ENCODE measurements at places on chromosomes 13 and 19.

DNA sequence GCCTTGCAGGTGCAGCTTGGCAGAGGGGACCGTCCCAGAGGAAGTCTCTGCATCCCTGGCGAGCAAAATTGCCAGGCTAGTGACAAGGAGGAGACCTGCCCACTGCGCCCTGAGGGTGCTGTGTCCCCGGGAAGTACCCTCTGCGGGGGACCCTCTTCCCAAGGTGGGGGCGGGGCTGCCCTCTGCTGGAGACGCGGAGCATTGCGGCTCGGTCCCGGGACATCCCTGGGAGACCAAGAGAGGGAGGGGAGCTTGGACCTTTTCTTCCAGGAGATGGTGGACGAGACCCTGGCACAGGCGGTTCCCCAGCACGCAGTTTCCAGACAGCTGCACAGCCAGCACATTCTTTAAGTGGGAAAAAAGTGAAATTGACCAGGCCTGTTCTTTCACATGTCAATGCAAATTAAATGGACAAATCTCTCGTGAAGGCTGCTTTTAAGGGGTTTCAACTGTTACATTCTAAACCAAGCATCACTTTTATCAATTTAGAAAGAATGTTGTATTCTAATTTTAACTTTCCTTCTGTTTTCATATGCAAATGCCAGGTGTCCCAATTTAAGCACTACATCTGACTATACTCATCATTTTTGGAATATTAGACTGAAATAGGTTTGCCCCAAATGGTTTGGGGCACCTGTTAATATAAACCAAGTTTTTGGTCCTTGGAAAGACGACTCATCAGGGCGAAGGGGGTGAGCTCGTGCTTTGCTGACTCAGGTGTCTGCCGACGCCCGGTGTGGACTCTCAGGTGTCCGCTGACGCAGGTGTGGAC, 60.7 kb downstream of the MCF2L start:
- no peak overlapping the region for H3K4me3 ChIP-seq
- H3K4me1 ChIP-seq: peaks cover 5% of the 10 kb centered on the region
- H3K27ac ChIP-seq: no peak overlapping the region
- no peaks in the 10 kb centered on the region for H3K36me3 ChIP-seq
- no peaks in the 10 kb centered on the region for H3K27me3 ChIP-seq

GRCh38 chr13:27295096-27295495, 24.5 kb downstream of the RASL11A start:
- H3K27ac ChIP-seq: peak overlapping the region; percentile 43
- H3K4me3 ChIP-seq: no peak overlapping the region
- peaks cover 28% of the 10 kb centered on the region for H3K4me1 ChIP-seq

DNA sequence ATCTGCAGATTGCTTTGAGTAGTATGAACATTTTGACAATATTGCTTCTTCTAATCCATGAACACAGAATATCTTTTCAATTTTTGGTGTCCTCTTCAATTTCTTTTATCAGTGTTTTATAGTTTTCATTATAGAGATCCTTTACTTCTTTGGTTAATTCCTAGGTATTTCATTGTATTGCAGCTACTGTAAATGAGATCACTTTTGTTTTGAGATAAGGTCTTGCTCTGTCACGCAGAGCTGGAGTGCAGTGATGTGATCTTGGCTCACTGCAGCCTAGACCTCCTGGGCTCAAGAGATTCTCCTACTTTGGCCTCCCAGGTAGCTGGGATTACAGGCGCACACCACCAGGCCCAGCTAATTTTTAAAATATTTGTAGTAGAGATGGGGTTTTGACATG, 9.8 kb downstream of the CYP2A7 start:
- H3K27ac ChIP-seq: no peak overlapping the region
- peaks cover 7% of the 10 kb centered on the region for H3K4me1 ChIP-seq
- H3K27me3 ChIP-seq: peaks cover 12% of the 10 kb centered on the region
- no peak overlapping the region for H3K4me3 ChIP-seq

- no peaks in the 10 kb centered on the region for H3K27me3 ChIP-seq
- H3K4me3 ChIP-seq: peak overlapping the region; percentile 99
- peak overlapping the region; percentile 91 for H3K27ac ChIP-seq
These were observed 513 bp downstream of the CIRBP start for GRCh38 chr19:1269478-1270212.

GRCh38 chr13:112270951-112271350, 105.2 kb upstream of the SPACA7 start:
- no peak for DNase-seq
- no peaks in the 10 kb centered on the region for H3K4me1 ChIP-seq
- no peaks in the 10 kb centered on the region for H3K36me3 ChIP-seq
- H3K4me3 ChIP-seq: no peak overlapping the region

DNA sequence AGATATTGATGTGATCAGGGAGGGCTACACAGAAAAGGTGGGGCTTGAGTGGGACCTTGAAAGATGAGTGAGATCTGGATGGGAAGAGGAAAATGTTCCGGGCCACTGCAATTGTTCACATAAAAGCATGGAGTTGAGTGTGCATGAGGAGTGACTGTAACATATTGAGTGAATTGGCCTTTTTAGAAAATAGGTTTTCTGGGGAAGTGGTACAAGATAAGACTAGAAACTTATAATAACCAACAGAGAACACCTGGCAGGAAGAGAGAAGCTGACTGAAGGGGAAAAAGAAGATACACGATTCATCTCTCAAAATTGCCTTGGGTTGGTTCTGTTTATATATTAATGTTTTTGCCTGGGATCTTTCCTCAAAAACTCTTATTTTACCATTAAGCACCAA, 32.2 kb downstream of the SLC10A2 start:
- no peak overlapping the region for H3K4me3 ChIP-seq
- H3K4me1 ChIP-seq: no peaks in the 10 kb centered on the region
- H3K36me3 ChIP-seq: no peaks in the 10 kb centered on the region
- H3K27me3 ChIP-seq: no peaks in the 10 kb centered on the region
- no peak overlapping the region for H3K27ac ChIP-seq

DNA sequence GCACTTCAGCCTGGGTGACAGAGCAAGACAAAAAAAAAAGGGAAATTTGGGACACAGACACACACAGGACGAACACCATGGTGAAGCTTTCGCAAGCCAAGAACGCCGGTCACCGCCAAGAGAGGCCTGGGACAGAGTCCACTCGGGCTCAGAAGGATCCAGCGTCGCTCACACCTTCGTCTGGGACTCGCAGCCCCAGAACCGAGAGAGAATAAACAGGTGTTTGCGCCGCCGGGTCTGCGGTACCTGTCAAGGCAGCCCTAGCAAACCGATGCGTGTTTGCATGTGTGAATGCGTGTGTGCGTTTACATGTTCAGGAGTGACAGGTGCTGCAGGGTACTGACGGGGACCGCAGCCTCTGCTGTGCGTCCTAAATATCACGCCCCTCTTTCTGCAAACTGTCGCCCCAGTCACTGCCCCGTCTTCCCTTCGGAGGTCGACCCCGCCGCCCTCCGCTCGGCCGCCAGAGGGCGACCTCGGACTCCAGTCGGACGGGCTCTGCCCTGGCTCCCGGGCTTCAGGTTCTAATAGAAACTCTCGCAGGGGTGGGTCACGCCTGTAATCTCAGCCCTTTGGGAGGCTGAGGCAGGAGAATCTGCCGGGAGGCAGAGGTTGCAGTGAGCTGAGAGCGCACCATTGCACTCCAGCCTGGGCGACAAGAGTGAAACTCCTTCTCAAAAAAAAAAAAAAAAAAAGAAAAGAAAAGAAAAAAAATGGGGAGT, 11.8 kb upstream of the CSNK1G2 start:
- H3K27ac ChIP-seq: no peak overlapping the region
- H3K4me1 ChIP-seq: peaks cover 39% of the 10 kb centered on the region
- peak overlapping the region; percentile 41 for H3K4me3 ChIP-seq
- peaks cover 15% of the 10 kb centered on the region for H3K27me3 ChIP-seq
- peak; percentile 79 for DNase-seq
- peaks cover 4% of the 10 kb centered on the region for H3K36me3 ChIP-seq

DNA sequence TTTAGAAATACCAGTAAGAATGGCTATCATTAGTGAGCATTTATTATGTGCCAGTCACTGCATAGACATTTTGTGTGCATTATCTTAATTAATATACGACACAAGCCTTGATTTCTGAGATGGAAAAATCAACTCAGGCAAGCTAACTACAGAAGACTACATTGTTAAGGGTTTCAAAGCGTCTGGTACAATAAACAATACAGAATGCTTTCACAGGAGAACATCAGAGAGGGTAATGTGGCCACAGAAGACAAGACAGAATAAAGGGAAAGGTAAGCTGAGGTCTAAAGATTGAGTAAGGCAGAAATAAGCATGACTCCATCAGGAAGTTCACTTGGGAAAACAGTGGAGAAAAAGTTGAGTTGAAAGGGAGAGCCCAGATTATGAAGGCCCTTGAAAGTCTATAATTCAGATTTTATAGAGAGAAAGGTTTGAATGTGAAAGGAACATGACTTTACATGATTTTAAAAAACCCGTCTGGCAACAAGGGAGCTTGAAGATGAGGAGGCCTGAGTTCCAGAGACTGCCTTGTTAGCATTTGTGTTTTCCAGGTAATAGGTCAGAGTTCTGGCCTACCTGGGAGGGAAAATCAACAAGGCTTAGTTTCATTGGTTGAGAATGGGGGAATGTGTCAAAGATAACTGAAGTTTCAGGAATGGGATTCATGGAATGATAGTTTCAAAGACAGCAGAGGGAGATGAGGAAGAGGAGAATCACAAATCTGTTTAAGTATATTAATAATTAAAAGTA, 1.8 kb upstream of the MBNL2 start:
- H3K36me3 ChIP-seq: no peaks in the 10 kb centered on the region
- DNase-seq: no peak
- peaks cover 22% of the 10 kb centered on the region for H3K4me1 ChIP-seq
- H3K27ac ChIP-seq: no peak overlapping the region
- no peak overlapping the region for H3K4me3 ChIP-seq

DNA sequence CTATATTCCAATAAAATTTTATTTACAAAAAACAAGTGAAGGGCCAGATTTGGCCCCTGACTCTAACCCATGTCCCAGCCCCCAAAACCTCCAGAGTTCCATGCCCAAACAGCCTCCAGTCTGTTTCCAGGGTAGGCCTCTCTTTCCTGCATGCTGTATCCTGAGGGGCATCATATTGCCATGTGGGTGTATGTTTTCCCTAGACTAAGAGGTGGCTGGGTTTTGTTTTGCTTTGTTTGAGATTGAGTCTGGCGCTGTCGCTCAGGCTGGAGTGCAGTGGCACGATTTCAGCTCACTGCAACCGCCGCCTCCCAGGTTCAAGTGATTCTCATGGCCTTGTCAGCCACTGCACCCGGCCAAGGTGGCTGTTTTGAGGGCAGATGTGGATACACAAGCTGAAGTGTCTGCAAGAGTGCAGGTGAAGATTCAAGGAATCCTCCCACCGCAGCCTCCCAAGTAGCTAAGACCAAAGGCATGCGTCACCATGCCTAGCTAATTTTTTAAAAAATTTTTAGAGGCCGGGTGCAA, 23.6 kb upstream of the LSM14A start:
- H3K27ac ChIP-seq: no peak overlapping the region
- H3K27me3 ChIP-seq: no peaks in the 10 kb centered on the region
- H3K4me3 ChIP-seq: no peak overlapping the region
- H3K4me1 ChIP-seq: no peaks in the 10 kb centered on the region

GRCh38 chr19:30358319-30358718, 13.9 kb upstream of the ZNF536 start:
- DNase-seq: no peak
- no peaks in the 10 kb centered on the region for H3K36me3 ChIP-seq
- H3K4me3 ChIP-seq: no peak overlapping the region
- no peak overlapping the region for H3K27ac ChIP-seq
- no peaks in the 10 kb centered on the region for H3K27me3 ChIP-seq

- H3K27me3 ChIP-seq: no peaks in the 10 kb centered on the region
- DNase-seq: no peak
- no peaks in the 10 kb centered on the region for H3K4me1 ChIP-seq
- no peak overlapping the region for H3K27ac ChIP-seq
- H3K36me3 ChIP-seq: no peaks in the 10 kb centered on the region
These were observed 507.4 kb downstream of the DACH1 start for GRCh38 chr13:71359641-71360040.

DNA sequence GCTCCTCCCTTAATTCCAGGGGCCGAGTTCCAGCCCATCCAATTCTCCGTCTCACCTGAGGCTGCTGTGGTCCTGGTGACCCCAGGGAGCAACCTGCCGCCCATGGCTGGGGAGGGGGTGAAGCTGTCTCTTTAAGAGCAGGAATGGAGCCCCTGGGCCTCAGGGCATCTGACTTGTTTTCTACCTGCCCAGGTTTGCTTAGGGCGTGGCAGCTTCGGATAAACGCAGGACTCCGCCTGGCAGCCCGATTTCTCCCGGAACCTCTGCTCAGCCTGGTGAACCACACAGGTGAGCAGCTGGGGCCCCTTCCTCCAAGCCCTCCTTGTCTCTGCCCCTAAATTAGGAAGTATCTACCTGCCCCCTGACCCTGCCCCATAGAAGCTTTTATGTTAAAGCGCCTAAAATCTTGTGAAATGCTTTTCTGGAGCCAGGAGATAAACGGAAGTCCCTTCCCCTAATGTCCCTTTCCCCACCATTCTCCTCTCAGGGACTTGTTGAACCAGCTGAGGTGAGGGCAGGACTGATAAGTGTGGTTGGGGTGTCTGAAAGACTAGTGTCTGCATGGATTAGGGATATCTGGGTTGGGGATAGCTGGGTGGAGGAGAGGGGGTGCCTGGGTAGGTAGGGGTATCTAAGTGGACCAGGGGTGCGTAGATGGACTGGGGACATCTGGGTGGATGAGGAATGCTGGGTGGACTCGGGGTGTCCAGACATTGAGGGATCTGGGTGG, 614 bp downstream of the FXYD3 start:
- peaks cover 25% of the 10 kb centered on the region for H3K27me3 ChIP-seq
- no peak for DNase-seq

GRCh38 chr19:2302319-2303210, 5.4 kb downstream of the LINGO3 start:
- peak; percentile 30 for DNase-seq
- no peaks in the 10 kb centered on the region for H3K27me3 ChIP-seq
- no peak overlapping the region for H3K27ac ChIP-seq
